SJCRH30 (cell line): ENCODE measurements at places on chromosomes 4 and X. TPM values are rescaled to one million over a fixed set of nuclear protein-coding genes. Genes with fewer than 3 reads are reported as not detected.

SAGE1 gene
- total RNA-seq: 0.08 TPM in 1 of 2 replicates, not detected in the other

IL3RA gene
- total RNA-seq: not detected in 2 replicates

IL1RAPL2 gene
- 0.05 and 0.06 TPM in 2 replicates for total RNA-seq

SCRG1 gene
- total RNA-seq: not detected in 2 replicates

DNA sequence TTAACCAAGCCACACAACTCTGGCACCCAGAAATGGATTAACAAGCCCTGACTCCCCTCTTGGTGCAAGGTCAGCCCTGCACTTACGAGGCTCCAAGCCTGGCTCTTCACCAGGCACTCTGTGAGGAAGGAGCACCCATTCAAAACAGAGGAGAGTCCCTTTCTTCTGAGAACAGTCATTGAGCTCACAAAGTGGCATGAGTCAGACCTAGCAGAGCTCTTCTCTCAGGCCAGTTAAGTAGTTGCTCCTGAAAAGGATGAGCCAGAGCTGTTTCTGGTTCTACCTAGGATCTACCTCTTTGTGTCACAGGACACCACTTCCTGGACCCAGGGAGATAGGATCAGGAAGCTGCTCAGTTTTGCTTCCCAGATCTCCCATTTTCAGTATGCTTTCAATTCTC is 48.2 kb downstream of the EVC2 start:
- H3K27me3 ChIP-seq: no peaks in the 10 kb centered on the region
- H3K27ac ChIP-seq: no peak overlapping the region
- peaks cover 27% of the 10 kb centered on the region for H3K36me3 ChIP-seq
- H3K4me3 ChIP-seq: no peak overlapping the region

GRCh38 chrX:38435130-38435529 is 82.7 kb downstream of the OTC start:
- H3K4me3 ChIP-seq: no peak overlapping the region
- no peaks in the 10 kb centered on the region for H3K4me1 ChIP-seq
- no peak overlapping the region for H3K27ac ChIP-seq
- no peak for DNase-seq

BTK gene
- 0.05 TPM in 1 of 2 replicates, not detected in the other for total RNA-seq

- H3K36me3 ChIP-seq: no peaks in the 10 kb centered on the region
- H3K4me3 ChIP-seq: peak overlapping the region; percentile 18
- peak; percentile 46 for DNase-seq
- H3K27me3 ChIP-seq: no peaks in the 10 kb centered on the region
These were observed 23.8 kb downstream of the SHROOM3 start for GRCh38 chr4:76458825-76459224.

DNA sequence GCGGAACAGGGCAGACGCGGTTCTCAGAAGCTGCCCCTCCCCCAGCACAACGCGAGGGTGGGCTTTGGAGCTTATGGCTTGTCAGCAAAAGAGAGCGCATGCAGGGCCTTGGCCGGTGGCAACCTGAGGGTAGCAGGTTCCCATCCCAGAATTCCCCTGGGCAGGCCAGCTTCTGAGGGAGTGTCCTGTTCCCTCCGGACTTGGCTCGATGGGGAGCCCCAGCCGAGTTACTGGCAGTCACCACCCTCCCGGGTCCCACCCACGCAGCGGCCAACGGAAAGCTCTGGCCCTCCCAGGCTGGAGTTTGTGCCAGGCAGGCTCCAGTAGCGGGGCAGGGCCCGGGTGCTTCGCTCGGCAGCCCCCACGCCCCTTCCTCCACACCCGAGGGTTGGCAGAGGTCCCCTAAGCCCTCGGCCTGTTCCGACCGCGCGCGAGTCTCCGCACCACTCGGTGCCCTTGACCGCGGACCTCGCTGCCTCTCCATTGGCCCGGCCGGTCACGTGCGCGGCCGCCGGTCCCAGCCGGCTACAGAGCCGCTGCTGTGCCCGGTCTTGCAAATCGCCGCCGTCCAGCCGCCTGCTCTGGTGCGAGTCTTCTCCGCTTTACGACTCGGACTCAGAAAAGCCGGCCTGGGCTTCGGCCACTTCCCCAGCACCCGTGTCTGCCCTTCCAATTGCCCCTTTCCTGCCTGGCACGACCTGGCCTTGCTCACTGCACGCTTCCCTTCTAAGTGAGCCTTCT is 20.9 kb upstream of the MTM1 start:
- no peak overlapping the region for H3K27ac ChIP-seq
- no peaks in the 10 kb centered on the region for H3K4me1 ChIP-seq
- DNase-seq: no peak
- no peaks in the 10 kb centered on the region for H3K27me3 ChIP-seq
- no peak overlapping the region for H3K4me3 ChIP-seq
- no peaks in the 10 kb centered on the region for H3K36me3 ChIP-seq

DNA sequence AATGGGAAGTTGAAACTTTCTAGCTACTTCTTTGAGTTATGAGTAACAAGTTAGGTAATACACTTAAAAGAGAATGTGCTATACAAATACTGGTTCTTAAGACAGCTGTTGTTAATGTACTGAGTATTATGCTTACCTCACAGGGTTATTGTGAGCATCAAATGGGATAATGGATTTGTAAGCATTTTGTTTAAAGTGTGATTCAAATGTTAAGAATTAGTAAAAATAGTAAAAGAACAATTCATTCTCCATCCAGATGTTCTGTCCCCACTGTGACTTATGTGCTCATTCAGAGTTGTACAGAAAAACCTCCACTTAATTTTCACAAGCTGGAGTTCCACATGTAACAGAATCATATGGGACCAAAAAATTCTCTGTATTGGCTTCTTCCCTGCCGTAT is 63.6 kb downstream of the AR start:
- H3K36me3 ChIP-seq: no peaks in the 10 kb centered on the region
- DNase-seq: no peak
- no peak overlapping the region for H3K27ac ChIP-seq
- no peak overlapping the region for H3K4me3 ChIP-seq
- no peaks in the 10 kb centered on the region for H3K27me3 ChIP-seq

- H3K36me3 ChIP-seq: no peaks in the 10 kb centered on the region
- H3K4me1 ChIP-seq: no peaks in the 10 kb centered on the region
- no peak for DNase-seq
- no peak overlapping the region for H3K27ac ChIP-seq
- H3K4me3 ChIP-seq: no peak overlapping the region
- no peaks in the 10 kb centered on the region for H3K27me3 ChIP-seq
These were observed 275.4 kb upstream of the CPEB2 start for GRCh38 chr4:14726877-14727361.

DNA sequence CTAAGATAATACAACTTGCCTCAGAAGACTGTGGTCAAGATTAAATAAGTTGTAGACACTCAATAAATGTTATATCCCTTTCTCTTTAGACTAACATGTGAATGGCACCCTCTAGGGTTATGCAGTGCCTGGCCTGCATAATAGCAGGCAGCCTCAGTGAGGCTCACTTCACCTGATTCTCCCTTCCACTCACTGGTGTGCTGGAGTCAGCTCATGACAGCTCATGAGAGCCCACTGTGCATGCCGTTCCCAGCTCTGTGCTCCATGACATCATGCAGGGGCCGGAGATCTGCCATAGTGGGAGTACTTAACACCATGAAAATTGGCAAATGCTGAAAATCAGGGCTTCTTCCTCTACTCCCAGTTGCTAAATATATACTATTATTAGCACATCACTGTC is 64.5 kb downstream of the TEC start:
- peaks cover 21% of the 10 kb centered on the region for H3K4me1 ChIP-seq
- DNase-seq: peak; percentile 58
- peak overlapping the region; percentile 19 for H3K27ac ChIP-seq

DNA sequence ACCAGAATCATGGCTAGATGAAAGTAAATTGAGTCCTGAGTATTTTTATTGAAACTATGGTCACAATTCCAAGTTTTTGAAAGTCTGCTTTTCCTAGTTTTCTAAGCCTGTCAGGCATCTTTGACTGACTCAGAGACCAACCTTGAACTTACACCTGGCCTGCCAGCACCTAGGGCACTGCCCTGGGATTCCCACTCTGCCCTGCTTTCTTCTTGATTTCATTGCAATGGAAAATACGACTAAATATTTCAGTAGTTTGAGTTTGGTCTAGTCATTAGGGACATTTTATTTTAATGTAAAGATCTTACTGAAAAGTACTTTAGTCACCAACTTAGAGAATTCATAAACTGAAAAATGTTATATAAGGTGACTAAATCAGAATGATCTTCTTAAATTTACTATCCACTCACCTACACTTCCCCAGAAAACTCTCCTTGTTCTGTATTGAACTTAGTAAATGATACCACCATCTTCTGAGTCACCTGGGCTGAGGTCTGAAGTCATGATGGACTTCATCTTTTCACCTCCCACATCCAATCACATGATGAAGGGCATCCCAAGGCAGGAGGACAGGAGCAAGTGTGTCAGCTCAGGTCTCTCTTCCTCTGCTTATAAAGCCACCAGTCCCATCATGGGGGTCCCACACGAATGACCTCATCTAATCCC is 11.6 kb upstream of the PYURF start:
- no peaks in the 10 kb centered on the region for H3K36me3 ChIP-seq
- no peak overlapping the region for H3K27ac ChIP-seq
- H3K4me3 ChIP-seq: no peak overlapping the region
- no peak for DNase-seq

- H3K36me3 ChIP-seq: no peaks in the 10 kb centered on the region
- no peaks in the 10 kb centered on the region for H3K27me3 ChIP-seq
- DNase-seq: no peak
- peaks cover 17% of the 10 kb centered on the region for H3K4me1 ChIP-seq
- no peak overlapping the region for H3K4me3 ChIP-seq
These were observed 57.0 kb downstream of the RTL9 start for GRCh38 chrX:110415440-110416170.

GRCh38 chr4:243426-243825 is 61.8 kb downstream of the ZNF732 start:
- no peak overlapping the region for H3K4me3 ChIP-seq
- no peaks in the 10 kb centered on the region for H3K27me3 ChIP-seq
- peak overlapping the region; percentile 12; the same call in 1 of the 2 replicates for H3K27ac ChIP-seq
- no peaks in the 10 kb centered on the region for H3K36me3 ChIP-seq
- DNase-seq: peak; percentile 75

DNA sequence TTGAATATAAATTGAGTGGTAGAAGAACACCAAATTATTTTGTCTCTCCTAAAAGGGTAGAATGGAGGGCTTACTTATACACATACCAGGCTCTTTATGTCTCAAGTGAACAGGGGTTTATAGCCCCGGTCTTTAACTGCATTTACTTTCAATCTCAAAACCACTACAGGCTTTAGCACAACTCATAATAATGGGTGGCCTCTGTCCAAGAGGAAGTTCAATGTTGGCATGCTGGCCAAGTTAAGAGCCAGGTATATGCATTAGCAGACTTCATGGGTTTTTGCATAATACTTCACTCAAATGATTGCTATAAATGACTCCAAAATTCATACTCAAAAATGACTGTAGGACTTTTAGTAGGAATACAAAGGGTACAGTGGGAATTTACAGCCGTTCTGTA is 118.5 kb upstream of the OTUD4 start:
- no peaks in the 10 kb centered on the region for H3K36me3 ChIP-seq
- no peak overlapping the region for H3K4me3 ChIP-seq
- H3K27me3 ChIP-seq: no peaks in the 10 kb centered on the region
- no peaks in the 10 kb centered on the region for H3K4me1 ChIP-seq
- DNase-seq: no peak

- peaks cover 22% of the 10 kb centered on the region for H3K4me1 ChIP-seq
- no peak for DNase-seq
- H3K4me3 ChIP-seq: no peak overlapping the region
- no peaks in the 10 kb centered on the region for H3K36me3 ChIP-seq
These were observed 96.2 kb upstream of the SPRY1 start for GRCh38 chr4:123300222-123301039.

DNA sequence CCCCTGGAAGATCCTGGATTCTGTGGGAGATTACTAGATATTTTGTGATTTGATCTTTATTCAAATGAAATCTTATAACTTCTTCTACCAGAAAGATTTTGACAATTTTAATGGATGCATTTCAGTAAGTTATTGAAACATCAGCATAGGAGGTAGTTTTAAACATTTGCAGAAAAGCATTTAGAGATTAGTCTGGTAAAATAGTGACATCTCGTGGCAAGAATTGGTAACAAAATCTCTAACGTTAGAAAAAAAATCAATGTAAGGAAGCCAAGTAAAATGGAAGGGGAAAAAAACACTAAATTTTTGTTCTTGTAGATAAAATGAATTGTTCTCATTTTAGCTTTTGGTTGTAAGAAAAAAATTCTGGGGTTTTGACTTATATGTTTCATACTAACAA is 73.3 kb downstream of the TASL start:
- no peaks in the 10 kb centered on the region for H3K36me3 ChIP-seq
- no peaks in the 10 kb centered on the region for H3K27me3 ChIP-seq
- no peak overlapping the region for H3K27ac ChIP-seq
- DNase-seq: peak; percentile 47

APELA gene
- not detected in 2 replicates for total RNA-seq

- H3K27me3 ChIP-seq: no peaks in the 10 kb centered on the region
- DNase-seq: no peak
- no peaks in the 10 kb centered on the region for H3K4me1 ChIP-seq
- H3K36me3 ChIP-seq: no peaks in the 10 kb centered on the region
These were observed 136.3 kb upstream of the SMAD1 start for GRCh38 chr4:145345401-145345800.

CLIC2 gene
- total RNA-seq: 0.05 and 0.06 TPM in 2 replicates

GRCh38 chr4:185654311-185654710 is 119.0 kb upstream of the PDLIM3 start:
- no peak overlapping the region for H3K4me3 ChIP-seq
- no peaks in the 10 kb centered on the region for H3K4me1 ChIP-seq
- no peak for DNase-seq
- H3K36me3 ChIP-seq: no peaks in the 10 kb centered on the region
- H3K27me3 ChIP-seq: no peaks in the 10 kb centered on the region; the same call in 1 of the 2 replicates
- H3K27ac ChIP-seq: no peak overlapping the region

MSANTD1 gene
- total RNA-seq: 0.04 and 0.08 TPM in 2 replicates

TBC1D9 gene
- total RNA-seq: 27.3 and 29.0 TPM in 2 replicates
